ENCODE measurements at places on chromosomes 7 and 10.

GRCh38 chr10:126909147-126909546, 3.9 kb downstream of the DOCK1 start:
- no peak for DNase-seq

GRCh38 chr10:114453576-114453975, 49.3 kb upstream of the AFAP1L2 start:
- no peak for DNase-seq

GRCh38 chr7:23346316-23346715, 47.2 kb downstream of the MALSU1 start:
- DNase-seq = no peak

DNA sequence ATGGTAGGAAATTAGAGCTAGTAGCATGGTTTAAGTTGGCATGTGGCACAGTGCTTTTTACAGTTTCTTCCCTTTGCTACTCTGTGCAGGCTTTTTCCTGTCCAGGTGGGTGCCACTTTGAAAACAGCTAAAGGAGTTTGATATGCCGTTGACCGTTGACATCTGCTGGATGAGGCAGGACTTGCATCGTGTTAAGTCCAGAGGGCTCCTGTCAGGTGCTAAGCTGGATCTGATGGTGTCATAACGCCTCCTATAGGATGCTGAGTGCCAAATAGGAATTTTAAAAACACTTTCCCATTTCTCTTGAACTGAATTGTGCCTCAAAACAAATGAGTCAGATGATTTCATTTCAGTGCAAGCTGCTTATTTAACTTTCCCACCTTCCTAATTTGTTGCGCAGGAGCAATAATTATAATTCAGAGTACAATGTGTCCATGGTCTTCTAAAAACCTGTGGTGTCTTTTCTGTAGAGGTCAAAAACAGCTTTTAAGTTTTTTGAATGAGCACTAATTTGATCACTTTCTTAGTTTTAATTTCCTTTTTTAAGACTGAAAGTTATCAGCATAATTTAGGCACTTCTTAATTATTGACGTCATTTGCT, 178.3 kb downstream of the CDCA7L start:
- no peak for DNase-seq

DNA sequence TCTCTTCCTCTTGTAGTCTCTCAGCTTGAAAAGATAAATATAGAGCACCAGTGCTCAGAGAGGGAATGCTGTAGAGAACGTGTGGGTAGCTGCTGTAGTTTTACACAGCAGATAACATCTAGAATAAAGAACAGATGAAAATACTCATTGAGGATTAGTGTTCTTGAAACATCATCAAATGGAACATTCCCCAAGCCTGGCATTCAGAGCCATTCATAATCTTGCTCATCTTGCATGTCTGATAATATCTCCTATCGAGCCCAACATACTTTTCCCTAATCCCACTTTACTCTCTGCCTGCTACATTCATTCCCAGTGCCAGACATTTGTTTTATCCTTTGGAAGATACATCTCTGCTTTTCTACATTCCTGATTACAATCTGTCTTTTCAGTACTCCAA, 35.2 kb downstream of the MCU start:
- no peak for DNase-seq

- no peak for DNase-seq
These were observed 272.2 kb downstream of the SNX13 start for GRCh38 chr7:17668122-17668521.

GRCh38 chr10:5014936-5015335, 11.3 kb upstream of the AKR1C2 start:
- no peak for DNase-seq

DNA sequence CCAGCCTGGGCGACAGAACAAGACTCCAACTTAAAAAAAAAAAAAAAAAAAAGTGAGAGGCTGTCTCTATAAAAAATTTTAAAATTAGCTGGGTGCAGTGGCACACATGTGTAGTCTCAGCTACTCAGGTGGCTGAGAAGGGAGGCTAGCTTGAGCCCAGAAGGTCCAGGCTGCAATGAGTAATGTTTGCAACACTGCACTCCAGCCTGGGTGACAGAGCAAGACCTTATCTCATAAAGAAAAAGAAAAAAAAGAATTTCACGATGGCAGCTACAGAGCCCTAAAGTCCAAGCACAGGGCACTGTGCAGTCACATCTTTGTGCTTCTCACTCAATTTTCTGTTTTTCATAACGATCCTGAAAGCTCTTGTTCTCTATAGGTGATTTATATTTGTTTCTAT, 209.5 kb upstream of the KCTD7 start:
- DNase-seq = no peak

DNA sequence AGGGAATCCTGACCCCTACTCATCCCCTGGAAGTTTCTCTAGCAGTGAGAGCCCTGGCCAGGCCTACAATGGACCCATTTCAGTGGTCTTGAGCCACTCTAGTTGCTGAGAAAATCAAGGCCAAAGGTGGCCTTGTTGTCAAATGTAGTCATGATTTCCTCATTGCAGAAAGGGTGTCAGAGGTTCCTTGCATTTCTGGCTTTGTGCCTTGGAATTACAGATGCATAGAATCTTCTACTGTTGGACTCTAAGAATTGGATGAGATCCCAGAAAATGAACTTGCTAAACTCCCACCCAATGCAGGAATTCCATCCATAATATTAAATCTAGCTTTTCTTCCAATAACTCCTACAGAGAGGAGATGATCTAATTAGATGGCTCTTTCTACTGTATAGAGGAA, 12.2 kb downstream of the CPA2 start:
- DNase-seq = no peak

DNA sequence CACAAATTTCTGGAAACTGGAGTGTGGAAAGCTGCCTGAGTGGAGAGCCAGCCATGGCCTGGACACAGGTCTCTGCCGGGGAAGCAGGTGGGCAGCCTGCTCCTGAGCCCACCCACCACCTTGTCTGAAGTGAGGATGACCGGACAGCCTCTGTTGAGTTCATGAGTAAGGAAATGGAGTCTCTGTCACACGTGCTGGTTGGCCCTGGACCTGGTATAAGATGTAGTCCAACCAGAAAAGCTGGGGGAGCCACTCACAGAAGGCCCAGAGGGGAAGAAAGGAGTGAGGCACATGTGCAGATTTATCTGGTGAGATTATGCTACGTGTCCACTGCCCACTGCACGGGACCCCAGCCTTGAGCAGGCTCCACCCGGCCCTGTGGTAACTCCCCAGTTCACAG, 383.5 kb downstream of the GRID1 start:
- DNase-seq = no peak

GRCh38 chr10:1536341-1536740, 201.0 kb downstream of the ADARB2 start:
- DNase-seq = no peak

DNA sequence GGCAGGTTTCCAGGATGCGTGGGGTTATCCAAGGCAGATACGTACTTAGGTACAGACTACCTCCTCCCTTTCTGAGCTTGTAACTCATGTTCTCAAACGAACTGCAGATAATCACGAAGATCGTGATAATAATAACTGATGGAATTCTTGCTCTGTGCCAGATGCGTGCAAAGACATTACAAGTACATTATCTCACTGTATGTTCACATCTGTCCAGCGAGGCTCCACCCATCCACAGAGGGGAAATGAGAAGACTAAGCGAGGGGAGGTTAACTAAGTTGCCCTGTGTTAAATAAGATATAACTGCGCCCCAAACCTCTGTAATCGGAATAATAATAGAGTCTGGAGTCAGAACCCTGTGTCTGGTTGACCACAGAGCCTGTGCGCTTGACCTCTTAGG, 1.9 kb downstream of the GALNT17 start:
- DNase-seq = no peak

DNA sequence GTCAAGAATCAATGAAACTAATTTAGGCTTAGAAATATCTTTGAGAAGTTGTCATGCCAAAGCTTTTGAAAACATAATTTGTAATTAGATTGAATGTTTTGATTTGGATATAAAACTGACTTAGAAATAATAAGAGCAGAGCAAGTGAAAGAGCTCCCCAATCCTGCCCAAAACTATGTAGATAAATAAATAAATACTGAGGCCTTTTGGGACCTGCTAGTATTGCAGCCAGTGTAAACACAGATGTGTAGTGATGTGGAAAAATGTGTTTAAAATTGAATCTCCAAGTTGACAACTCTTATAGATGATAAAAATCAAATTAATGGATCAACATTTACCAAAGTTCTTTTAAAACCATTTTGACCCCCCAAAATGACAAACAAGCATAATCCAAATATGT, 896.1 kb downstream of the CNTNAP2 start:
- no peak for DNase-seq

DNA sequence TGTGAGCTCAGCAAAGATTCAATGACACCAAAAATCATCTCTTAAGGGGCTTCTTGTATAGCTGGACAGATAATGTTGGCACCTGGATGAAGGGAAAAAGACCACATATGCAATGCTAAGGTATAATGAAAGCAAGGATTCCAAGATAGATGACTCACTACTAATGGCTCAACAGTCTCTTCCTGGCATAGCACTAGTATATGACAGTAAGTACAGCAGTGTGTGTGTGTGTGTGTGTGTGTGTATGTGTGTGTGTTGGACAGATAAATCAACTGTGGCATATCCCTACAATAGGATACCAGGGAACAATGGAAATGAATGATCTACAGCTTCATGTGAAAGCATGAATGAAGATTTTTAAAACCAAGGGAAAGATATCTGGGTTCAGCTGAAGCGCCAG, 257.1 kb downstream of the SFMBT2 start:
- DNase-seq = no peak

DNA sequence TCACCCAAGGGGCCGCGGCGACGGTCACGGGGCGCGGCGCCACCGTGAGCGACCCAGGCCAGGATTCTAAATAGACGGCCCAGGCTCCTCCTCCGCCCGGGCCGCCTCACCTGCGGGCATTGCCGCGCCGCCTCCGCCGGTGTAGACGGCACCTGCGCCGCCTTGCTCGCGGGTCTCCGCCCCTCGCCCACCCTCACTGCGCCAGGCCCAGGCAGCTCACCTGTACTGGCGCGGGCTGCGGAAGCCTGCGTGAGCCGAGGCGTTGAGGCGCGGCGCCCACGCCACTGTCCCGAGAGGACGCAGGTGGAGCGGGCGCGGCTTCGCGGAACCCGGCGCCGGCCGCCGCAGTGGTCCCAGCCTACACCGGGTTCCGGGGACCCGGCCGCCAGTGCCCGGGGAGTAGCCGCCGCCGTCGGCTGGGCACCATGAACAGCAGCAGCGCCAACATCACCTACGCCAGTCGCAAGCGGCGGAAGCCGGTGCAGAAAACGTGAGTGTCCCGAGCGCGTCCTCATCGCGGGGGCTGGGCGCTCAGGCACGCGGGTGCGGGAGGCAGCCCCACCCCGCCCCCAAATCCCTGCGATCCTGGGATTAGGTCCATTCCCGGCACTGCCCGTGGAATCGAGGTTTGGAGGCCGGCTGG, 509 bp downstream of the AHR start:
- peak; percentile 37 for DNase-seq

DNA sequence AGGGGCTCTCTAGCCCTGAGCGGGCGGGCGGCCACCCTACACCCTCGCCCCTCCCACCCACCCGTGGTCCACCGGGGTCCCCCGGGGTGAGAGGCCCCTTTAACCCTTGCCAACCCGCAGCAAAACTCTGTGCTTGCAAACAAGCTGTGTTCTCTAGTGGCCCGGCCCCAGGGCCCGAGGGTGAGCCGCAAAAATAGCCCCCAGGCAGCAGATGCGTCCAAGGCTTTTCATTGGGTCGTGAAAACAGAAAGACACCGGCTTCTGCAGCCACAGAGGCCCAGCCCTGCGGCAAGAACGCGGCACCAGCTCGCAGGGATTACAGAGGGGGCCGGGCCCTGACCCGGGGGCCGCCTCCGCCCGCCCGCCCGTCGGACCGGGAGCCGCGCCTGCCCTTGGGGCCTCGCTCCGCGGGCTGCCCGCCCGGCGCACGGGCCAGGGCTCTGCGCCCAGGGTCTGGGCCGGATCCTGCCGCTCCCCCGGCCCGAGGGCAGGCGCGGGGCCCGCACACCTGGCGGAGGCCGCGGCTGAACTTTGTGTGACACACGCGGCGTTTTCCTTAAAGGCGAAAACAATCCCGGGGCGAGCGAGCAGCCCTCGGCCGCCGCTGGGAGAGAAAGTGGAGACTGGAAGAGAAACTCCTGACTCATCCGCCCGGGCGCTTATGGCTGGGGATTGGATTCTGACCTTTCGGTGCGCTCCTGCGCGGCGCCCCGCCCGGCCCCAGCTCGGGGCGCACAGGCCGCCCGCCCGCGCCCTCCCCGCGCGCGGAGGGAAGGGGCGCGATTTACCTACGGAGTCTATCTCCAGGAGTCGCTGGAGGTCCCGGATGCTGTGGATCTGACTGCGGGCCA, 2.8 kb downstream of the PDGFA start:
- DNase-seq = no peak

- no peak for DNase-seq
These were observed 264.3 kb downstream of the SEMA3A start for GRCh38 chr7:83930262-83930661.

DNA sequence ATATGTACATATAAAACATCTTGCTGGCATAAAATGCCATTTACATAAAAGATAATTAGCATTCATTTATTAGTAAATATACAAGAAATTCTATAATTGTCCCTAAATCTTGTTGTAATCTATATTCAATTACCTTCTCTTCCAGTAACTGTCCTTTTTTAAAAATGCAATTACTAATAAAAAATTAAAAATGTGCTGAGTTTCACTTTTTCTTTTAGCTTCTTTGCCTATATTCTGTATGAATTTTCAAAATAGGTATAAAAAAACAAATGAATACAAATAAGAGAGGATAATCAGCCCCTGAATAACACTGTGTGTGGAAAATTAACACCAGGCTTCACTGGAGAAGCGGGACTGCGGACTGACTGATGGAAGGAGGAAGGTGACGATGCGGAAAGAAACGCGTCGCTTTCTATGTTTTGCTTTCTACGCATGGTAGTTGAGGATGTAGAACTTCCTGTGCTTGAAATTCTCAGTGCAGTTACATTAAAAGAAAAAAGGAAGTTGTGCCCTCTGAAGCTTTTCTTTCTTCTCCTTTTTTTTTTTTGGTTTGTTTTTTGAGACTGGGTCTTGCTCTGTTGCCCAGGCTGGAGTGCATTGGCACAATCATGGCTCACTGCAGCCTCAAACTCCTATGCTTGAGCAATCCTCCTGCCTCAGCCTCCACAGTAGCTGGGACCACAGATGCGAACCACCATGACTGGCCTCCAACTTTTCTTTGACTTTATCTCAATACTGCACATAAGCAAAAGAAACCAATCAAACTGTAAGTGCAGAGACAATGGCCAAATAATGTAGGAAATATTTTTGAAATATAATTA, 7.4 kb upstream of the ZMYND11 start:
- no peak for DNase-seq

All from stimulated activated CD8-positive, alpha-beta memory T cell treated with anti-CD3 and anti-CD28 coated beads, Interleukin-15, amount 100 ng/mL, for 4 hours (primary cell).